ENCODE measurements at places on chromosomes 12 and 14.

GRCh38 chr12:22473212-22473611 lies 71.1 kb downstream of the C2CD5 start:
- no peak for DNase-seq

GRCh38 chr12:47249719-47250357 lies 170.1 kb upstream of the AMIGO2 start:
- no peak for DNase-seq

DNA sequence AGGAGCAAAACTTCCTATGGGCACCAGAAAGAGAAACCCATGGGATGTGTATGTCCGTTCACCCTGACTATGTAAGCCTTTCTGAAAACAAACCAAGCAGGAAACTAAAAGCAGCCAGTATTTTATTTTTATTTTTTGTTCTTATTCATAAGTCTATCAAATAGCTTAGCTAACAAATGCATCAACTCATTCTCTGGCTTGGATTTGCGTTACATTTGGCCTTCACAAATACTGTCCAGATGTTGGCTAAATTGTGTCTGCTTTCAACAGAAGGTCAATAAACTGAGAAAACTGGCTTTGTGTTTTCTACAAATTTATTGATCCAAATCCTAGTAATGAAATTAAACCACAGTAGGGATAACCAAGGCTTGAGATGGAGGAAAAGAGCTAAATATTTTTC lies 379.0 kb downstream of the NOVA1 start:
- DNase-seq, result no peak

- DNase-seq, result no peak
These were observed 88.7 kb downstream of the PLBD1 start for GRCh38 chr12:14479004-14479403.

GRCh38 chr12:1544996-1545700 lies 49.2 kb downstream of the FBXL14 start:
- no peak for DNase-seq

- no peak for DNase-seq
These were observed 308.7 kb upstream of the DIO3 start for GRCh38 chr14:101252443-101253214.

- no peak for DNase-seq
These were observed 90.5 kb upstream of the FOXN3 start for GRCh38 chr14:89507521-89507920.

- no peak for DNase-seq
These were observed 264.4 kb downstream of the DUSP6 start for GRCh38 chr12:89087876-89088275.

DNA sequence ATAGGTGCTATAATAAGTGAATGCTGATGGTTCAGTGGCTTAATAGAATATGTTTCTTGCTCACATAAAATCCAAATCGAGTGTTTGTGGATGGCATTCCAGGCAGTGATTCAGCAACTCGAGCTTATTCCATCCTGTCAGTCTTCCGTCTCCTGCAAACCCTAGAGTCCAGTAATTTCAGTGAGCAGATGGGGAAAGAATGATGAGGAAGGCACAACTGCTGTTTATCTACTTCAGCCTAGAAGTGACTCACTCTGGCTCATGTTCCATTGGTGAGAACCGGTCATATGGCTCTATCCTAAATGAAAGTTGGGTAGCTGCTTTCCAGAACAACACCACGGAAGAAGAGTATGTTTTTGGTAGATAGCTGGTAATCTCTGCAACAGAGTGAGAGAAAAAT lies 421.8 kb upstream of the PDE3A start:
- no peak for DNase-seq

DNA sequence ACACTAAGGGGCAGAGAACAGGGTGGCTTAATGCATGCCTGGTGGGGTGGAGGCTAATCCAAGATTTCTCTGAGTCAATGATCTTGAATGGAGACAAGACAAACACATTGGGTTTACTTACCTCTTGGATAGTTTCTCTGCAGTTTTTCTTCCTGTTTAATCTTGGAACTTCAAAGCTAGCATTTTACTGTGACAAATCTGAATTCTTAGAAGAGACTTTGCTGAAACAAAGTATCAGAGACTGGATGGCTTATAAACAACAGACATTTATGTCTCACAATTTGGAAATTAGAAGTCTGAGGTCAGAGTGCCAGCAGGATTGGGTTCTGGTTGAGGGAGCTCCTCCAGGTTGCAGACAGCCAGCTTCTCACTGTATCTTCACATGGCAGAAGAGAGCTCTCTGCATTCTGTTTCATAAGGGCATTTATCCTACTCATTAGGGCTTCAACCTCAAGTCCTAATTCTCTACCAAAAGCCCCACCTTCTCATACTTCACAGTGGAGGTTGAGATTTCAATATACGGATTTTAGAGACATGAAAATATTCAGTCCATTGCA lies 921.8 kb downstream of the VRK1 start:
- DNase-seq, result no peak

GRCh38 chr14:93185349-93185720 lies 218 bp downstream of the LYSET start:
- DNase-seq, result no peak

GRCh38 chr12:49404956-49405355 lies 37.7 kb downstream of the SPATS2 start:
- no peak for DNase-seq

DNA sequence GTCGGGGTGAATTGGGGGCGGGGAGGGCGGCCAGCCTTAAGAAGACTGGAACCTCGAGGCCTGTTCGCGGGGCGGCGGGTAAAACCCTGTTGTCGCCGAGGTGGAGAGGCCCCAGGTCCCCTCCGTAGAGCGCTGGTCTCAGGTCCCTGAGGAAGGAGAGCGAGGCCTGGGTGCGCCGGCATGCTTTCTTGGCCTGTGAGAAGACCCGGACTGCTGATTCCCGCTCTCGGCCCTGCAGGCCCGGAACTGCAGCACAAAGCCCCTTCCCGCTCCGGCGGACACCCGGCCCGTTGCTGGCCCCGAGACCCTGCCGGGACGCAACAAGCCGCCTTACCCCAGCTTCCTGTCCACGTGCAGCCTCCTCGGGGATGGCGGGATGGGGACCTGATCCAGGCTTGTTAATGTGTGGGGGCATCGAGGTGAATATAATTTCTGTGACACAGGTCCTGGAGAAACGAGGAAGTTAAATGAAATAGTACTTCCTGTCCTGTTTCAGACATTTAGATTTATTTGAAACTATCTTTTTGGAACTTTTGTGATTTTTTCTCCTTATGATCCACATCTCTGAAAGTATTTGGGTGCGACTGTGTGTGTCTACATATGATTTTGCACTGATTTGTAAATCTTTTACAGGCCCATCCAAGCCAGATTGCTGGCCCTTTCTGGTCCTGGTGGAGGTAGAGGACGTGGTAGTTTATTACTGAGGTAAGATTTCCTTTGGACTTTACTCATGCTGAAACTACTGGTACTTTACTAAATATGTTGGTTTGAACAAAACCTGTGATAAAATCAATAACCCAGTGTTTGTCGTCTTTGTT lies 600 bp downstream of the PNN start:
- DNase-seq, result peak; percentile 64

GRCh38 chr12:67765776-67766766 lies 117.5 kb downstream of the DYRK2 start:
- DNase-seq, result no peak

- DNase-seq, result no peak
These were observed 10.9 kb upstream of the MIPOL1 start for GRCh38 chr14:37186865-37187264.
